ENCODE measurements at places on chromosomes 12 and 14. TPM values are rescaled to one million over a fixed set of nuclear protein-coding genes. Genes with fewer than 3 reads are reported as not detected.

The EGLN3 gene
- 4.3 TPM for total RNA-seq

The DTD2 gene
- 20.3 TPM for total RNA-seq

The HIGD1C gene
- not detected for total RNA-seq

The TAS2R19 gene
- 2.0 TPM for total RNA-seq

The PLBD1 gene
- total RNA-seq = not detected

The POMT2 gene
- 14.3 TPM for total RNA-seq

The ARHGAP9 gene
- 363 TPM for total RNA-seq

The OTOGL gene
- not detected for total RNA-seq

The FAM186B gene
- not detected for total RNA-seq

The GYS2 gene
- not detected for total RNA-seq

The SLC25A47 gene
- total RNA-seq = not detected

The CHPT1 gene
- 14.3 TPM for total RNA-seq

The CD163 gene
- not detected for total RNA-seq

The PTHLH gene
- not detected for total RNA-seq

The CCDC175 gene
- not detected for total RNA-seq

The OTX2 gene
- total RNA-seq = not detected

The SERPINA10 gene
- total RNA-seq = not detected

The CLEC9A gene
- not detected for total RNA-seq

The MAP1LC3B2 gene
- total RNA-seq = 0.54 TPM

The ISCU gene
- 86.9 TPM for total RNA-seq

The PRPH gene
- 0.35 TPM for total RNA-seq

The KCNK10 gene
- total RNA-seq = not detected

The OLR1 gene
- not detected for total RNA-seq

The COL2A1 gene
- not detected for total RNA-seq

The CLEC1B gene
- not detected for total RNA-seq

The ADCY4 gene
- 3.4 TPM for total RNA-seq

The PRKD1 gene
- not detected for total RNA-seq

The IL22 gene
- total RNA-seq = 0.61 TPM

The PHC1 gene
- 5.1 TPM for total RNA-seq

The PRR4 gene
- total RNA-seq = 1.3 TPM

The TSPAN11 gene
- total RNA-seq = not detected

The ZNF385A gene
- 0.30 TPM for total RNA-seq

The RBM25 gene
- 117 TPM for total RNA-seq

All from activated CD8-positive, alpha-beta memory T cell treated with anti-CD3 and anti-CD28 coated beads, Interleukin-2, amount 10 ng/mL, durations not matched to agents 7 days and 5 days (primary cell).